ENCODE measurements at places on chromosomes 12 and 14. TPM values are rescaled to one million over a fixed set of nuclear protein-coding genes. Genes with fewer than 3 reads are reported as not detected.

Gene CD163L1
- 2.3 TPM for total RNA-seq

Gene KLHL33
- 0.15 TPM for total RNA-seq

Gene KSR2
- total RNA-seq = not detected

Gene FKBP3
- 85.2 TPM for total RNA-seq

Gene PRPF39
- 14.3 TPM for total RNA-seq

Gene FBLN5
- total RNA-seq = 91.5 TPM

Gene SYT10
- not detected for total RNA-seq

DNA sequence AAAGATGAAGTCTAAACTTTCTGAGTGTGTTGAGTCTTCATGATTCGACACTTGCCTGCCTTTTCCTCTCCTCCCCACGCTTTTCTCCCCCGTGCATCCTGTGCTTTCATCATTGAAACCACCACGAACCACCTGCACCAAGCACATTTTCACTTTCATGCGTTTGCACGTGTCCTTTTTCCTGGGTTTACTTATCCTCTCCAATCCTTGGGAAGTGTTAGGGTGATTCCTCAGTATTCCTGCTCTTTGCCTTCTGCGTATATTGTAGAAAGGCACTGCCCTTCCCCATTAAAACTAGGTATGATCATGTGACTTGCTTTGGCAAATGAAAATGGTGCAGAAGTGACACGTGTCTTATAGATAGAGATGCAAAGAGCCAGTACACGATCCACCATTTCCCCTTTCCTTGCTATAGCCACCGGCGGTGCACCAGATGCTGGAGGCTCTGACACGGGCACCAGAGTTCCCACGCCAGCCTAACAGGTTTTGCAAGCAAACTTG, 106.6 kb downstream of the BRMS1L start:
- no peak for DNase-seq

- no peak for DNase-seq
These were observed 55.8 kb downstream of the PRIMA1 start for GRCh38 chr14:93732524-93732923.

- no peak for DNase-seq
These were observed 274.9 kb upstream of the DIO3 start for GRCh38 chr14:101286271-101287018.

GRCh38 chr12:47193066-47193465, 113.3 kb upstream of the AMIGO2 start:
- no peak for DNase-seq

DNA sequence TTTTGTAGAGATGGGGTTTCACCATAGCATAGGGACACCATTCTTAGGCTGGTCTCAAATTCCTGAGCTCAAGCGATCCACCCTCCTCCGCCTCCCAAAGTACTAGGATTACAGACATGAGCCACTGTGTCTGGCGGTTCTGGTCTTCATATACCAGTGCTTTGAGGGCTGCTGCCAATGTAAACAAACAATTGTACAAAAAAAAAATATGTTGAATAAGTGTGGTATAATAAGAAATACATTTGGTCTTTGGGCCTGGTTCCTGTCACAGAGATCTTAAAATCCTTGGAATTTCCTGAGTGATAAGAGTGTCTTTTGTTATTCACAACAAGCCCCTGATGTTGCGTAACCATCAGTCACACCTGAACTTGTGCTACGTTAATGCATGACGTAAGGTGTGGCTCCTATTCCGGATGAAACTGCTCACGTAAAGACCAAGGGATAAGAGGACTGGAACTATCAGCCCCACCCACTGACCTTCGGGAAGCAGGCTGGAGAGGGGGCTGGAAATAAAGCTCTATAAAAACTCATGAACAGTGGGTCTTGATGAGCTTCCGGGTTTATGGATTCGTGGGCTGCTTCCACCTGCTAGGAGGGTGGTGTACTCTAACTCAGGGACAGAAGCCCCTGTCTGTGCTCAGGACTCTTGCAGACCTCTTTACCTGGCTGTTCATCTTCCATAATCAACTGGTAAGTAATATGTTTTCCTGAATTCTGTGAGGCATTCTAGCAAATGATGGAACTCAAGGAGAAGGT, 16.5 kb upstream of the RIMKLB start:
- no peak for DNase-seq

DNA sequence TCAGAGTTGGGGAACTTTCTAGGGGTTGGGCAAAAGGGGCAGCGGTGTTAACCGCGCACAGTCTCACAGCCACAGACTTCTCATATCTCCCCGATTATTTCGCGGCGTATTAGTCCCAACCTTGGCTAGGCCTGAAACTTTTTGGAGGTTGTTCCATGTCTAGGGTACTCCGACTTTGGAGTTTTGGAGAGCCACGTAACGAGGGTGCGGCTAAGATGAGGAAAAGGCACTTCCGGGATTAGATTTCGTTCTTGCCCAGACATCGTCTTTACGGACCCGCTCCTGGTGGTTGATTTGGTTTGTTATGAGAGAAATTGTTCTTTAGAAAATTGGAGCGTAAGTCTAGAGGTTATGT, 513 bp downstream of the CCNK start:
- DNase-seq = no peak

GRCh38 chr14:26794731-26795130, 196.9 kb upstream of the NOVA1 start:
- no peak for DNase-seq

DNA sequence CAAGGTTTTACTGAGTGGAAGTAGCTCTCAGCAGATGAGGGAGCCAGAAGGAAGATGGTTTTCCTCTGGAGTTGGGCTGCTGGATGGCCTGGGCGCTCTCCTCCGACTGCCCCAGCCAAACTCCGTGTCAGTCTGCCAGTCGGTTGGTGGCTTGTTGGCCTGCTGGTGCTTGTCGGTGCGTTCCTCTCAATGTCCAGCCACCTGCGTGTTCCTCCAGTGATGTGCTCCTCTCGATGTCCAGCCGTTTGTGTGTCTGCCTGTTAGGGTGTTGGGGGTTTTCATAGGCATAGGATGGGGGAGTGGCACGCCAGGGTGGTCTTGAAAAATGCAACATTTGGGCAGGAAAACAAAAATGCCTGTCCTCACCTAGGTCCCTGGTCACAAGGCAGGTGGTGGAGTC, 37.0 kb upstream of the LDHB start:
- no peak for DNase-seq

DNA sequence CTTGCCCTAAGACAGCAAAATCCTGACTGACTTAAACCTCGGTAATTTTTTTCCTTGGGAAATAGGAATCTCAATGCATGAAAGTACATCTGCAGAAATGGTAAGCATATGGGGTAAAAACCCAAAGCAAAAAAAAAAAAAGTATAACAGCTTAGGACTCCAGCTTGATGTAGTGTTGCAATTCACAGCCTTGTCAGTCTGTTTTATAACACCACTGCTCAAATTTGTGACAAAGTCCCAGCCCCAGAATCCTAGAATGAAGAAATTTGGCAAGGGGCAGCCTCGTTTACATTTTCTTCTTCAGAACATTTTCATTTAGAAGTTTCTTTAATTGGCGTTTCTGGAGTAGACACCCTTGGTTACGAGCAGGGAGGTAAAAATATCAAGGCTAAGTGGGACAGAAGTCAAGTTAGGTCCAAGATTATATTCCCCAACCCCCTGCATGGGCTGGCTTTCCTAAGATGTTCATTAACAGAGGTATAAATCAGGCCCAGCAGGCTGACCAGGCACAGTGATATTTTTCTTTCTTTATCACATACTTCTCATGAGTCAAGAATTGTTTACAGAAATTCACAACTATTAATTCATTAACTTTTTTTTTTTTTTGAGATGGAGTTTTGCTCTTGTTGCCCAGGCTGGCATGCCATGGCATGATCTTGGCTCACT, 424.0 kb downstream of the RMST start:
- no peak for DNase-seq

DNA sequence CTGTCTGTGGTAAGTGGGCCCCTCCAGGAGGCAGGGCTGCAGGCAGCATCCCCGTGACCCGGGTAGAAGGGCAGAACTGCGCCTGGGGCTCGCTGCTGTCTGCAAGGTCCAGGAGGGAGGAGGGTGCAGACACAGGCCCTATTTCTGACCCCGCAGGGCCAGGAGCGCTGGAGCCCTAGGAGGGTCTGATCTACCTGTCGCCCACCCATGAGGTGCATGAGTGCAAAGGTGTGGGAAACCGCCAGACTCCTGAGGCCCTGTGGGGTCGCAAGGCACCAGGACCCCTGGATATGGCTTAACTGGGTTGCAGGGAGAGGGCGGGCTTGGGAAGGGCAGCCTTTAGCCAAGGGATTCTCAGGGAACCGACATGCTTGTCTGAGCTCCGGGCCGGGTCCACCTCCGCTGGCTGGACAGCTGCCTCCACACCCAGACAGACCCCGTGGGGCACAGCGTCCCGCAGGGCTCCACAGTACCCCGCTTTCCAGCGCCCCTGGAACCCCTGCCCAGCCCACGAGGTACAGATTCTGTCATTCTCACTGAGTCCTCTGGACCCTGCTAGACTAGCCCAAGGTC, 72.9 kb upstream of the TSPAN11 start:
- DNase-seq = no peak

- DNase-seq = no peak
These were observed 68.5 kb downstream of the BHLHE41 start for GRCh38 chr12:26056335-26056734.

DNA sequence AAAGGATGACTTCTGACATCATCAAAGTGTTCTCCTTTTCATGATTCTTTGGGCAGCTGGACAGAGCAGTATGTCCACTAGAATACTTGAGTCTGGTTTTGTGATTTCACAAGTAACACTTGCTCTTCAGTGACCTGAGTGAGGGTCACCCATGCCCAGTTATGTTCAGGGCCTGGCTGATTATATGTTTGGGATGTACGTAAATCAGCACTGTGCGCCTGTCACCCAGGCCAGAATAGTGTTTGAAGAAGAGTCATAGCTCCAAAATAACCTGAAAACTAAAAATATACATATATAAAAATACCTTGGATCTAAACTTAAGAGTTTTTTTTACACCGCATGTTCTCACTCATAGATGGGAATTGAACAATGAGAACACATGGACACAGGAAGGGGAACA, 3.8 kb downstream of the BICD1 start:
- no peak for DNase-seq

DNA sequence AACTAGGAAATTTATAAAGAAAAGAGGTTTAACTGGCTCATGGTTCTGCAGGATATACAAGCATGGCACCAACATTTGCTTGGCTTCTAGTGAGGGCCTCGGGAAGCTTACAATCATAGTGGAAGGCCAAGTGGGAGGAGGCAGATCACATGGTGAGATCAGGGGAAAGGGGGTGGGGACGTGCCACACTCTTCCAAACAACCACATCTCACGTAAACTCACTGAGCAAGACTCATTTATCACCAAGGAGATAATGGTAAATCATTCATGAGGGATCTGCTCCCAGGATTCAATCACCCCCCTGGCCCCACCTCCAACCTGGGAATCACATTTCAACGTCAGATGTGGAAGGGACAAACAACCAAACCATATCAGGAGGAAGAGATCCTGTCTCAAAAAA, 35.8 kb downstream of the NUMB start:
- no peak for DNase-seq

DNA sequence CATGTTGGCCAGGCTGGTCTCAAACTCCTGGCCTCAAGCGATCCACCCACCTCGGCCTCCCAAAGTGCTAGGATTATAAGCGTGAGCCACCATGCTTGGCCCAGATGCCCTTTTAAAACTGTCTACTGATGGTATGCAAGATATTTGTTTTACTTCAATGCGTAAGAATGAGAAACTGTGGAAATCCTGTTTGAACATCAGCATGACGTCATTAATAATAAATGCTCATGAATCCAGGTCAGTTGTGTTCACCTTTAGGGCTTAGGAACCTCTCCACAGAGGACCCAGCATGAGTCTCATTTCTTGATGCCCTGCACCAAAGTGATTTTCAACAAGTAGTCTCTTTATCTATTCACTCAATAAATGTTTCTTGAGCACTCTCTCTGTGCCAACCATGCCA, 34.5 kb upstream of the FOS start:
- DNase-seq = no peak

GRCh38 chr14:92792885-92793284, 1.2 kb upstream of the GOLGA5 start:
- no peak for DNase-seq
